T47D (cell line): ENCODE measurements at places on chromosomes 5 and 9.

- DNase-seq: no peak
Measured at GRCh38 chr9:26131886-26132285, 453.6 kb upstream of the TUSC1 start.

DNA sequence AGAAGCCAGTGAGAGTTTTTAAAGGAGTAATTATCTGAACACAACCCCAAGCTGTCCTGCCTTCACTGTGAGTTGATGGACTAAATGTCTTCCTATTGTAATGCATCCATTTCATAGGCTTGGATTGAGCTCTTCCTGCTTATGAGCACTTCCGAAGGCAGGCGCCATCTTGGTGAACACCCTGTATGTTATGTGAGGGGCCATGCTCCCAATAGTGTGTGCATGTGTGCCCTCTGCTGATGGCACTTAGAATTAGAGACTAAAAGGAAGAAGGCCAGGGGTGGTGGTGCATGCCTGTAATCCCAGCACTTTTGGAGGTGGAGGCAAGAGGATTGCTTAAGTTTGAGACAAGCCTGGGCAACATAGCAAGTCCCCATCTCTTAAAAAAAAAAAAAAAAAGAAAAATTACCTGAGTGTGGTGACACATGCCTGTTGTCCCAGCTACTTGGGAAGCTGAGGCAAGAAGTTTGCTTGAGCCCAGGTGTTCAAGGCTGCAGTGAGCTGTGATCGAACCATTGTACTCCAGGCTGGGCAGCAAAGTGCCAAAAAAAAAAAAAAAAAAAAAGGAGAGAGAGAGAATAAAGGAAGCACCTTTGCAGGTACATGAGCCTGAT lies 65.0 kb downstream of the C9orf152 start:
- no peak for DNase-seq

DNA sequence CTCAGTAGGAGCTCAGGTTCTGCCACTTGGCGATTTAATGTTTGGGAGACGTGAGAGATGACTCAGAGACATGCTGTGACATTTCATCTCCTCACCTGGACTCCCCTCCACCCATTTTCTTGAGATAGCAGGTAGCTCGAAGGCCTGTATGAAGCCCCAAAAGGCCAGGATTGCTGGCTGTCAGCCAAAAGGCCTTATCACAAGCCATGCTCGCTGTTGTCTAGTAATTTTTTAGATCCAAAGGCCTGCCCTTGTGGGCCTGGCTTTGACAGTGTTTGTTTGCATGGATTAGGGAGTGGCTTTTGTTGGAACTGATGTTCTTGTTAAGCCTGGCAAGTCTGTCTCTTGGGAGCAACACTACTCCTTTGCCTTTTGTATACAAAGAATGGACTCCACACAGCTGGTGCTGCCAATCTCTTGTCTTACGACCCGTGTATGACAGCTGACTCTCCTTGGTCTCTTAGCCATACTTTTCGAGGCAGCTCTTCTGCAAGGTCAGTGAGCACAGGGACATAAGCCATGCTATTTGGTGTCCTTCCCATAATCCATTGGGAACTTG lies 22.7 kb downstream of the CAVIN4 start:
- no peak for DNase-seq

GRCh38 chr5:38789134-38789533 lies 56.7 kb upstream of the OSMR start:
- no peak for DNase-seq

- DNase-seq: no peak
Measured at GRCh38 chr9:81182431-81182830, 506.9 kb downstream of the TLE1 start.

GRCh38 chr5:113487781-113488644 lies at the start of gene MCC:
MCC (minus strand) TSS chr5:113488453.
- DNase-seq: peak; percentile 83
